ENCODE measurements at places on chromosomes 3 and 15. TPM values are rescaled to one million over a fixed set of nuclear protein-coding genes. Genes with fewer than 3 reads are reported as not detected.

Gene CAPN7
- 29.2 TPM for total RNA-seq

Gene MUC4
- not detected for total RNA-seq

Gene WDR93
- not detected for total RNA-seq

Gene PGBD4
- 1.4 TPM for total RNA-seq

Gene THSD4
- 12.6 TPM for total RNA-seq

Gene FSTL1
- 1,234 TPM for total RNA-seq

All from cardiac atrium fibroblast (primary cell).